Pancreas (tissue), 10 donors: ENCODE measurements at places on chromosomes 5 and 9. TPM values are rescaled to one million over a fixed set of nuclear protein-coding genes. Genes with fewer than 3 reads are reported as not detected.

PCDHA10 gene
- 4.2 TPM for total RNA-seq

THBS4 gene
- total RNA-seq: 4.3 TPM

IFNK gene
- not detected for total RNA-seq

DAB2 gene
- 18.6 TPM for total RNA-seq

PLAC8L1 gene
- 0.31 TPM for total RNA-seq

TEX48 gene
- not detected for total RNA-seq
